ENCODE measurements at places on chromosomes 12 and 14.

DNA sequence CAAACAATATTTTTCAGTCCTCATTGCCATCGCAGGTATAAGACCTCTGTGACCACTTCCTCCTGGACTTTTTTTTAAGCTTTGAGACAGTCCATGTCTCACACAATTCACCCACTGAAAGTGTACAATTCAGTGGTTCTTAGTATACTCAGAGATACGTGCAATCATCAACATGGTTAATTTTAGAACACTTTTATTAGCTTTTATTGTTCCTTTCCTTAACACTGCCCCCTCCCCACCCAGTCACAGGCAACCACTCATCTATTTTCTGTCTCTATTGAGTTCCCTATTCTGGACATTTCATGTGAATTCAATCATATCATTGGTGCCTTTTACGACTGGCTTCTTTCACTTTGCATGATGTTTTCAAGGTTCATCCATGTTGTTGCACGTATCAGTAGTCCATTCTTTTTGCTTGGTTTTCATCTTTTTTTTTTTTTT lies 16.2 kb downstream of the NCKAP5L start:
- peaks cover 22% of the 10 kb centered on the region for H3K4me1 ChIP-seq
- no peak overlapping the region for H3K27ac ChIP-seq
- H3K36me3 ChIP-seq = no peaks in the 10 kb centered on the region
- DNase-seq = no peak
- no peak overlapping the region for H3K4me3 ChIP-seq

DNA sequence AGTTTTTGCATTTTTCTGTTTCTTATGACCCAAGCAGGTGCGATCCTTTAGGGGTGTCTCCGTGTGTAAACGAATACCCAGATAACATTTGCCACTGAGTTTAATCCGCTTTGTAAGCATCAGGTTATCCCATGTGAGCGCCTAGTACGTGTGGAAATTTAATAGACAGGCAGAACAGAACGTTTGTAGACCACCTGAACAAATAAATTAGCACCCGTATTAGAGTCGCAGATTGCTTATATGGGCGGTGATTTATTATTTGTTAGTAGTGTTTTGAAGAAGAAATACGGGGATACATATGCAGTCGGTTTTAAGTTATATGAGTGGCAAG lies 325 bp downstream of the C12orf60 start:
- no peaks in the 10 kb centered on the region for H3K27me3 ChIP-seq
- DNase-seq = no peak
- H3K4me1 ChIP-seq = peaks cover 6% of the 10 kb centered on the region

- no peak overlapping the region for H3K27ac ChIP-seq
- H3K36me3 ChIP-seq = no peaks in the 10 kb centered on the region
- no peak overlapping the region for H3K4me3 ChIP-seq
- no peaks in the 10 kb centered on the region for H3K4me1 ChIP-seq
Observed at GRCh38 chr12:65740506-65740872, 83.8 kb upstream of the HMGA2 start.

DNA sequence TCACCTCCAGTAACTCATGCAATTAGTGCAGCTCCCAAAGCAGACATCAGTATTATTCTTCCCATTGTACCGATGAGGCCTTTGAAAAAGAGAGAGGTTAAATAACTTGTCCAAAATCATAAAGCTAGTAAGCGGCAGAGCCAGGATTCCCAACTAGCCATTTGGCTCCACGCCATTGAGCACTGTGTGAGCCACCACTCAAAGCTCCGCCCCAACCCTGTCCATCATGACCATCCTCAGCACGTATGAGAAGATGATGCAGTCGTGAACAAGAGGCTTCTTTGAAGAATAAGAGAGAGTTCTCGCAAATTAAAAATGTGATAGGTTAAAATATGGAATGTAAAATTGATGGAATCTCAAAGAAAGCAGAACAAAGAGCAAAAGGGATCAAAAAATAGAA lies 14.6 kb downstream of the CLMN start:
- no peaks in the 10 kb centered on the region for H3K36me3 ChIP-seq
- H3K27ac ChIP-seq = no peak overlapping the region
- no peaks in the 10 kb centered on the region for H3K27me3 ChIP-seq
- no peak overlapping the region for H3K4me3 ChIP-seq

GRCh38 chr12:124293286-124294003 lies 1.4 kb upstream of the RFLNA start:
- no peak overlapping the region for H3K27ac ChIP-seq
- no peak for DNase-seq
- H3K4me1 ChIP-seq = peaks cover 14% of the 10 kb centered on the region
- H3K36me3 ChIP-seq = no peaks in the 10 kb centered on the region
- H3K27me3 ChIP-seq = peaks cover 18% of the 10 kb centered on the region

GRCh38 chr14:105325716-105326567 lies 11.4 kb downstream of the PACS2 start:
- H3K27me3 ChIP-seq = no peaks in the 10 kb centered on the region
- no peaks in the 10 kb centered on the region for H3K36me3 ChIP-seq
- H3K27ac ChIP-seq = no peak overlapping the region

DNA sequence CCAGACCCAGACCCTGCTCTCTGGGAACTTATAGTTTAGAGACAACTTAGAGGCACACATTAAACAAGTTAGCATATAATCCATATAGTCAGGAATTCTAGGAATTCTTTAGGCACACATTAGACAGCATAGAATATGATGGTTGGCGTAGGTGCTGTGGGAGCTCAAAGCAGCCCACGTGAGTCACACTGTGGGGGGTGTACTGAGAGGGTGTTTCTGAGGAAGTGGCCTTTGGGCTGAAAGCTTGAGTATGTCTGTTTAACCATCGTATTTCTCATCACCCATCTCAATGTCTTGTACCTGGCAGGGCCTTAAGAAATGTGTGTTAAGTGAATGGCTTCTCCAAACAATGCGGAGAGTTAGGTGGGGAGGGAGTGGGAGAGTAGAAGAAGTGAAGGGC lies 67.2 kb downstream of the TMEM30B start:
- H3K27me3 ChIP-seq = peaks cover 17% of the 10 kb centered on the region
- H3K4me3 ChIP-seq = no peak overlapping the region
- H3K36me3 ChIP-seq = no peaks in the 10 kb centered on the region
- no peak for DNase-seq

- H3K4me1 ChIP-seq = peaks cover 10% of the 10 kb centered on the region
- peak overlapping the region; percentile 87 for H3K4me3 ChIP-seq
- H3K27me3 ChIP-seq = no peaks in the 10 kb centered on the region
- DNase-seq = no peak
- H3K36me3 ChIP-seq = no peaks in the 10 kb centered on the region
- H3K27ac ChIP-seq = peak overlapping the region; percentile 82
Observed at GRCh38 chr12:112381406-112381882, 787 bp downstream of the HECTD4 start.

DNA sequence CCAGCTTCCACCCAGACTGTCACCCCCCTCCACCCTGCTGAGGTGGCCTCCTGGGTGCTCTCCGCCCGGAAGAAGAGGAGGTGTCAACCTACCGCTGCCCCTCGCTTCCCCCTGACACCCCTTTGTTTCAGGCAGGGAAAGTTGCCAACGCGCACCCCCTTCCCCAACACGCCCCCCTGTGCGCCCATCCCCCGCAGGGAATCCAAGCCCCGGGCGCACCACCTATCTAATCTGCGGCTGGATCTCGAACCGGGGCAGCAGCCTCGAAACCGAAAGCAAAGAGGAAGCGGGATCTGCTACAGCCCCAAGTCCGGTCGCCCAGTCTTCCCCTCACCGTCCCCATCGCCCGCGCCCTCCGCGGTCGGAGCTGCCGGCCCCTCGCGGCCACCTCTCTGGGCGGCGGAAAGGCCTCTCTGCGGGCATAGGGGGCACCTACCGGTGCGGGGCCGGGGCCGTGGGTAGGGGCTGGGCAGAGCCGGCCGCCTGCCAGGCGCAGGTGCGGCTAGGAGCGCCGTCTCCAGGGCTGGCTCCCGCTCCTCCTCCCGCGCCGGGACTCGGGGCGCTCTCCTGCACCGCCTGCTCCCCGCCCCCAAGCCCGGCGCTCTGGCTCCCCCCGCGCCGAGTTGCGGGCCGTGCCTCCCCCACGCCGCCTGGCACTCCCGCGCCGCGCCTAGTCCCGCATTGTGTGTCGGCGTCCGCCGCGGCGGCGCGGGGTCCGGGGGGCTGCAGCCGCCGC lies 18.3 kb upstream of the PLEKHH1 start:
- H3K27ac ChIP-seq = no peak overlapping the region
- no peaks in the 10 kb centered on the region for H3K27me3 ChIP-seq
- peak; percentile 42 for DNase-seq
- peak overlapping the region; percentile 85 for H3K4me3 ChIP-seq
- no peaks in the 10 kb centered on the region for H3K36me3 ChIP-seq
- H3K4me1 ChIP-seq = no peaks in the 10 kb centered on the region

- no peak for DNase-seq
- no peaks in the 10 kb centered on the region for H3K4me1 ChIP-seq
- H3K27ac ChIP-seq = no peak overlapping the region
- no peaks in the 10 kb centered on the region for H3K36me3 ChIP-seq
Observed at GRCh38 chr14:88210426-88210825, 112.6 kb downstream of the KCNK10 start.

DNA sequence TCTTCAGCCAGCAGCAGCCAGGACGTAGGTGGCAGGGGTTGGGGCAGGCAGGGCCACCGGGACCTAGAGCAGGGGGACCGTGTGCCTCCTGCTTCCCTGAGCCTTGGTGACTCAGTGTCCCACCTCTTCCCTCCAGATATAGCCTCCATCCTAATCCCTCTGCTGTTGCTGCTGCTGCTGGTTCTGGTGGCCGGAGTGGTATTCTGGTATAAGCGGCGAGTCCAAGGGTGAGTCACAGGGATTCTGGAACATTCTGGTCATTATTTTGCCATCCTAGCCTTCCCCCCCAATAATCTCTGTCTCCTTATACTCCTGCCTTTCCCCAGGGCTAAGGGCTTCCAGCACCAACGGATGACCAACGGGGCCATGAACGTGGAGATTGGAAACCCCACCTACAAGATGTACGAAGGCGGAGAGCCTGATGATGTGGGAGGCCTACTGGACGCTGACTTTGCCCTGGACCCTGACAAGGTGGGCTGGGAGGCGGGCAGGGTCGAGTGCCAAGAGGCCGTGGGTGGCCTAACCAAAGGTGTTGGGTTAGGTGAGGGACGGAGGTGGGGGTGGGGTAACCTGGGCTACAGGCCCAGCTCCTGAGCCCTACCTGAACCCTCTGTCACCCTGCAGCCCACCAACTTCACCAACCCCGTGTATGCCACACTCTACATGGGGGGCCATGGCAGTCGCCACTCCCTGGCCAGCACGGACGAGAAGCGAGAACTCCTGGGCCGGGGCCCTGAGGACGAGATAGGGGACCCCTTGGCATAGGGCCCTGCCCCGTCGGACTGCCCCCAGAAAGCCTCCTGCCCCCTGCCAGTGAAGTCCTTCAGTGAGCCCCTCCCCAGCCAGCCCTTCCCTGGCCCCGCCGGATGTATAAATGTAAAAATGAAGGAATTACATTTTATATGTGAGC lies 4.5 kb upstream of the NXPH4 start:
- no peak overlapping the region for H3K27ac ChIP-seq
- H3K4me1 ChIP-seq = peaks cover 28% of the 10 kb centered on the region
- no peak for DNase-seq
- peaks cover 60% of the 10 kb centered on the region for H3K36me3 ChIP-seq

GRCh38 chr14:91277546-91278382 lies 33.3 kb upstream of the GPR68 start:
- no peak overlapping the region for H3K4me3 ChIP-seq
- DNase-seq = no peak
- no peaks in the 10 kb centered on the region for H3K36me3 ChIP-seq
- H3K27ac ChIP-seq = no peak overlapping the region

DNA sequence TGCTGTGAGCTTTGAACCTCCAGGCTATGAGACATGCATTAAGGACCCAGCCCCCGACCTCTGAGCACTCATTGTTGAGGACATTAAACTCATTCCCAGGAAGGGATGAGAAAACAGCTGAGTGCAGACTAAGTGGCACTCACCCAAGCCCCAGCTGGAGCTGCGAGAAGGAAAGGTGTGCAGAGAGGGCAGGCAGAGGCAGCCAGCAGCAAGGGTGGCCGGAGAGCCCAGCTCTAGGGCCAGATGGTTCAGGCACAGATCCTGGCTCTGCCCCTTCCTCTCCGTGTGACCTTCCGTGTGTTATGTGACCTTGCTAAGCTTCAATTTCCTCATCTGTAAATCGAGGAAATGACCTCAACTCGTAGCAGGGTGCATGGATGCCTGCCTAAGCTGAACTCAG lies 3.7 kb downstream of the TSPAN11 start:
- peaks cover 35% of the 10 kb centered on the region for H3K27me3 ChIP-seq
- peaks cover 6% of the 10 kb centered on the region for H3K4me1 ChIP-seq
- H3K36me3 ChIP-seq = no peaks in the 10 kb centered on the region
- peak; percentile 21 for DNase-seq
- no peak overlapping the region for H3K4me3 ChIP-seq

GRCh38 chr12:83224012-83224411 lies 537.3 kb downstream of the TMTC2 start:
- no peak overlapping the region for H3K4me3 ChIP-seq
- H3K36me3 ChIP-seq = no peaks in the 10 kb centered on the region
- H3K4me1 ChIP-seq = no peaks in the 10 kb centered on the region
- no peak overlapping the region for H3K27ac ChIP-seq
- no peak for DNase-seq

DNA sequence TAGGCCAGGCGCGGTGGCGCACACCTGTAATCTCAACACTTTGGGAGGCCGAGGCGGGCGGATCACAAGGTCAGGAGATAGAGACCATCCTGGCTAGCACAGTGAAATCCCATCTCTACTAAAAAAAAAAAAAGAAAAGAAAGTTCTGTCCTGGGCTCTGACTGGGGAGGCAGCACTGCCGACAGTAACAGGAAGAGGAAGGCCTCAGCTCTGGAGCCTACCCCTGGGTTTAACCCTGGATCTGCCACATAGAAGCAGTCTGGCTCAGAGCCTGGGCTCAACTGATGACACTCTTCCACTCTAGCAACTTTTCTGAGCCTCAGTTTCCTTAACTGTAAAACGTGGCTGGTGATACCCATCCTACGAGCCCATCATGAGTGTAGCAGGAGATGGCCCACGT lies 60.5 kb downstream of the ACTN1 start:
- no peak overlapping the region for H3K4me3 ChIP-seq
- no peak overlapping the region for H3K27ac ChIP-seq
- H3K36me3 ChIP-seq = peaks cover 69% of the 10 kb centered on the region
- no peak for DNase-seq

GRCh38 chr14:96055753-96056508 lies 16.8 kb downstream of the C14orf132 start:
- no peak for DNase-seq
- H3K36me3 ChIP-seq = no peaks in the 10 kb centered on the region
- no peaks in the 10 kb centered on the region for H3K27me3 ChIP-seq

DNA sequence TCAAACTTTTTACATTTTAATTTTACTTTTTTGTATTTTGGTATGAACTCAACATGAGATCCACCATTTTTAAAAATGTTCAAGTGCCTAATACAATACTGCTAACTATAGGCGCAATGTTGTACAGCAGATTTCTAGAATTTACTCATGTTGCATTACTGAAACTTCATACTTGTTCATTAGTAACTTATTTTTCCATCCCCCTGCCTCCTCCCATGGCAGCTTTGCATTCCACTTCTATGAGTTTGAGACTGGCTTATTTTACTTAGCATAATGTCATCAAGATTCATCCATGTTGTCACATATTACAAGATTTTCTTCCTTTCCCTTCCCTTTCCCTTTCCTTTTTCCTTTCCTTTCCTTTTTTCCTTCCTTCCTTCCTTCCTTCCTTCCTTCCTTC lies 825.9 kb downstream of the SLC16A7 start:
- H3K27ac ChIP-seq = no peak overlapping the region
- no peaks in the 10 kb centered on the region for H3K27me3 ChIP-seq
- H3K4me1 ChIP-seq = no peaks in the 10 kb centered on the region
- H3K36me3 ChIP-seq = no peaks in the 10 kb centered on the region
- no peak overlapping the region for H3K4me3 ChIP-seq
